ENCODE measurements at places on chromosomes 11 and 22.

- DNase-seq = no peak
These were observed 20.0 kb downstream of the DTX4 start for GRCh38 chr11:59191890-59192289.

- DNase-seq = no peak
These were observed 26.1 kb downstream of the PTPRJ start for GRCh38 chr11:48006301-48006992.

GRCh38 chr11:60857378-60858232, 1.9 kb upstream of the PTGDR2 start:
- no peak for DNase-seq

DNA sequence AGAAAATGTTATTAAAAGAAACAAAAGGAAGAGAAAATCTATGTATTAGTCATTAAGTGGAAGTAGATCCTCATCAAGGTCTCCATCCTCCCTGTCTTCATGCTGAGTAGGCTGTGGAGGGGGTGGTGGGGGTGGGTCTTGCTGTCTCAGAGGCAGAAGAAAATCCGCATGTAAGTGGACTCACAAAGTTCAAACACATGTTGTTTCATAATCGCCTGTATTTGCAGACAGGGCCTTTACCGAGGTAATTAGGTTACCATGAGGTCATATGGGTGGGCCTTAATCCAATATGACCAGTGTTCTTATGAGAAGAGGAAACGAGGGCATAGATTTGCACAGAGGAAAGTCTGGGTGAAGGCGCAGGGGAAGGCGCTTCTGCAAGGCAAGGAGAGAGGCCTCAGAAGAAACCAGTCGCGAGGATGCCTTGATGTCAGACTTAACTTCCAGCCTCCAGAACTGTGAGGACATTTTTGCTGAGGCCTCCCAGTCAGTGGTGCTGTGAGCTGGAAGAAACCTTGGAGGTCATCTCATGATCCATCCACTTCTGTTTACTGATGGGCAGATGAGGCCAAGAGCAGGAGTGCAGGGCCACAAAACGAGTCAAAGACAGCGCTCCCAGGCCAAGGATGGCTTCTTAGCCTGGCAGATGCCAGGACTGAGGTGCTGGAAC, 49.3 kb upstream of the THY1 start:
- no peak for DNase-seq

DNA sequence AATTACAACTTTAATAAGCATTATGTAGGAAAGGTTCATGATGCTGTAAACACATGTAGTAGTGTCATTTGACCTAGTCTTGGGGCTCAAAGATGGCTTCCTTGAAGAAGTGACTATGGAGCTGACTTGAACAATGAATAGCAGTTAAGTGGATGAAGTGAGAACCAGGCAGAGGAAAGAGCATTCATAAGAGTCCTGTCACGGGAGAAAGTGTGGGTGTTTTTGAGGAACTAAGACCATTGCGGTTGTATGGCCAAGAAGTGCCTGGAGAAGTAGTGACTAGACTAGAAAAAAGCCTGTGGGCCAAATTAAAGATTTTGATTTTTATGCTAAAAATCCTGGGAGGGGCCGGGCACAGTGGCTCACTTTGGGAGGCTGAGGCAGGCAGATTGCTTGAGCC, 7.2 kb upstream of the IL18BP start:
- DNase-seq = no peak

GRCh38 chr22:47144076-47144765, 381.8 kb downstream of the TBC1D22A start:
- DNase-seq = no peak

GRCh38 chr11:36164506-36165250, 124.5 kb downstream of the COMMD9 start:
- DNase-seq = no peak

GRCh38 chr11:73656985-73657384, 10.6 kb downstream of the PLEKHB1 start:
- DNase-seq = no peak

DNA sequence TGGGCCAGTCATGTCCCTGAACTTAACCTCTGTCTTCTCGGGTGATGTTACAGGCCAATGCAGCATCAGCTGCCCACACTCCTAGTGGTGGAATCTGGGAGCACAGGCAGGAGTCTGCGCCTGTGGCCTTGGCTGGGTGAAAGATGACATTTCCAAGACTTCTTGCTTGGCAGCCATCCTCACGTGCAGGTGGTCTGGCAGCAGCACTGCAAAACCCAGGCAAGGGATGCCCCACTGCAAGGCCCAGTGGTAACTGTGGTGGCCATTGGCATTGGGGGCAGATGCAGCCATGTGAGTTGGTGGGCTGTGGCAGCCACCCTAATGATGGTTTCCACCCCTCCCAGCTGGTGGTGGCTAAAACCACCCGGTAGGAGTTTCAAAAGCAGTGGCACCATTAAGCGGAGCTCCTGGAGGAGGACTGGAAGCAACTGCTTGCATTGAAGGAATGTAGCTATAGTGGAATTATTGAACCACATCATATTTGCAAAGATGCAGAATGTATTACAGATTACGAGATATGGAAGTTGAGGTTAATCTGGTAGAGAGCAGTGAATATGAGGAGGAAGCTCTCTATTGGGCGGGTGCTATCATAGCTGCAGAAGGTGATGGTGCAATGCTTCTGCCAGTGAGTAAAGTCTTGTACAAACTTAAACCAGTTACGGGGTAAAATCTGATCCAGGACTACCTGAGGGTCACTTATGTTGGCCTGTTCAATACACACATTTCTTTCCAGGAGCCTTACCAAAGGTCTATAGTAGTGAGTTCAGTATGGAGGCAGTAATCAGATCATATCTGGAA, 120.7 kb upstream of the TOP3B start:
- DNase-seq = no peak

DNA sequence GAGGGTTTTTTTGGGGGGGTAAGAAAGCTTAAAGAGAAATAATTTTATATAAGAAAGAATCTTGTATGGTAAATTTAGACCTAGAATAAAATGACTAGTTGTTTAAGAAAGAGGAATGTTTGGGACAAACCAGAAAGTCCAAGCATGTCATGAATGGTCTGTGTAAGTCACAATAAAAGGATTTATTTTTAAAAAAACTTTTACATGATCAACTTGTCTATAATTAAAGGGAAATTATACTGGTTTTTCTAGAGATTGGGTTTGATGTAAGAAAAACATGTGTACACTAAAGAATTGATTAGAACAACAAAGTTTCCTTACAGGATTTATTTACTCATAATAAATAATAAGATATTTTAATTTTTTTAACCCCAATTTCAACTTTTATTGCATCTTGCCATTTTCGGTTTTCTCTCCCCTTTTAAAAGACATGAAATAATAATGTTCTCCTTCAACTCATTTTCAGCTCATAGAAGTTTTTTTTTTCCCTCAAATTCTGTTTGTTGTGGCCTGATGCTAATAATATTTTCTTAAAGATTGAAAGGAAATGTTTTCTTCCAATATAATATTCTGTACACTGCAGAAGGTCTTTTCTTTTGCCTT, 35.4 kb upstream of the INCENP start:
- no peak for DNase-seq

- no peak for DNase-seq
These were observed 11.4 kb downstream of the PAX6 start for GRCh38 chr11:31799435-31800397.

DNA sequence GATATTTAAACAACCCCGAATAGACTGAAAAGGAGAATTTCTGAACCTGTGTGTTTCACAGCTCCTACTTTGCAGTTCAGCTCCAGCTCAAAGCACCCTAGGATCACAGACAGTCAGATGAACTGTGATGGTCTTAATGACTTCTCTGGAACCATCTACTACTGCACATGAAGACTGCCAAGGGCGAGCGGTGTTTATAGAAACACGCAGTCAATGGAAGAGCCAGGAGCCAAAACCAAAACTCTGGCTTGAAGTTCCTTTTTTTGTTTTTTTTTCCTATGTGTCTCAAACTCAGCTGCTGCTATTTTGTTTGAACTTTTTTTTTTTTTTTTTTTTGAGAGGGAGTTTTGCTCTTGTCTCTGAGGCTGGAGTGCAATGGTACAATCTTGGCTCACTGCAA, 382.6 kb upstream of the SYN3 start:
- no peak for DNase-seq

DNA sequence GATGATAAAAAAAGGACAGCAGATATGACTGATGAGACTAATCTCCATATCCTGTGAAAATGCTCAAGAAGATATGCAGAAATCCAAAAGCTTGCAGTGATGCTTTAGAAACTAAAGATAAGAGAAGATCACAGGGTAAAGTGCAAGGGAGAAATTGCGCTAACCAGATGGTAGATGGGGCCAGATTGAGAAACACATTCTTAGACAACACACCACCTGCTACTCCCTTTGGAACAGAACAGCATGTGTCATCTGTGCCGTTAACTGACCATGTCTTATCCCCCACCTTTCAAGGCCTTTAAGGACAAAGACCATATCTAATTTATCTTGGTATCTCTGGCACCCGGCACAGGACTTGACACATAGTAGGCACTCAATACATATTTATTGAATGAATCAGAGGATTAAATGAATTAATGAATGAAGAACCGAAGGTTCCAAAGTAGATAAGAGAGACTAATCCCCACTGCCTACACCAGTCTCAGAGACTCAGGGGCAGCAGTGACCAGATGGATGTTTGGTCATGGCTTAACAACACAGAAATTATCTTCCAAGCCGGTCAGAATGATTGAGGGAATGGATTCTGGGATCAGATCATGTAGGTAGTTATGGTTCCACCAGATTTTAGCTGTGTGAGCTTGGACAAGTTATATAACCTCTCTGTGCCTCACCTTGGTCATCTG, 12.3 kb upstream of the P2RY2 start:
- no peak for DNase-seq

DNA sequence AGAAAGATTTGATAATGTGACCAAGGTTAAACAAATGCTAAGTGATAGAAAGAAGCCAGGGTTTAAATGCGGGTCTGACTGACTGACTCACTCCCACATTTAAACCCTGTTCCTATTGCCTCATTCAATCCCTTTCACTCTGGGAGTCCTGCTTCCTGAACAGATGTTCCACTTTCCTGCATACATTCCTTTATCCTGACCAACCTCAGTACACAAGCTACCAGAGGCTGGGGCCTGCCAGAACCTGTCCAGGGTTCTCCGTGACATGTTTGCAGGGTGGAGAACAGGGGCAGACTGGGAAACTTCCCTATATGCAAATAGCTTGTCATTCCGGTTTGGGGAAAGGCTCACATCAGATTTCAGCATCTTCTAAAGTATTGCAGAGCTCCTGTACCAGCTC, 3.0 kb upstream of the ANKK1 start:
- DNase-seq = peak; percentile 44

DNA sequence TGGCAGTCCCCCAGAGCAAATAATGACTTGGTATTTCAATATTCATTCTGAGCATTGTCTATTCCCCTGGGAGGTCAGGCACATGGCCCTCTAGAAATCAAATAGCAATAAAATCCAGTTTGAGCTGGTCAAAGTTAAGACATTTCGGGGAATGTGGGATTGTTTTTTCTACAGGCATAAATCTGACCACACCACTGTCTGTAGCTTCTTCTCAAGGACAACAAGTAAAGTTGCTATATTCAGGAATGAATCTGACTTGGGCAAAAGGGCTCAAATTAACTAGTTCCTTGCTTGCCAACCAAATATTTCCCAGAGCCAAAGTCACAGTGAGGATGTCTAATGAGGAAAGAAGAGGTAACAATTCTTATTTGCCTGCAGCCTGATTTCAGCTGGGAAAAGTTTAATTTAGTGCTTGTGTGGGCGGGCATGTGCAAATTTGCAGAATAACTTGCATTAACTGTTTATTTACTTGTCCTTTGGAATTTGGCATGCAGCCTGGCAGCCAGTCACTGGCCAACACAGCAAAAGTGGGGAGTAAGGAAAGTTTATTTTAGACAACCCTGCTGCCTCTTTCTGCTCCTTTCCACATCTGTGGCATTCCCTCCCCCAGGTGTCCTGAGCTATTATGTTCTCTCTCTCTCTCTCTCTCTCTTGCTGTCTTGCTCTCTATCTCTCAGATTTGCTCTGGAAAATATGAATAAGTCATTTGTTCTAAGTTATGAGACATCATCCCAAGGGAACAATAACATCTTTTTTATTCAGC, 51.2 kb upstream of the ARHGAP20 start:
- peak; percentile 35 for DNase-seq

DNA sequence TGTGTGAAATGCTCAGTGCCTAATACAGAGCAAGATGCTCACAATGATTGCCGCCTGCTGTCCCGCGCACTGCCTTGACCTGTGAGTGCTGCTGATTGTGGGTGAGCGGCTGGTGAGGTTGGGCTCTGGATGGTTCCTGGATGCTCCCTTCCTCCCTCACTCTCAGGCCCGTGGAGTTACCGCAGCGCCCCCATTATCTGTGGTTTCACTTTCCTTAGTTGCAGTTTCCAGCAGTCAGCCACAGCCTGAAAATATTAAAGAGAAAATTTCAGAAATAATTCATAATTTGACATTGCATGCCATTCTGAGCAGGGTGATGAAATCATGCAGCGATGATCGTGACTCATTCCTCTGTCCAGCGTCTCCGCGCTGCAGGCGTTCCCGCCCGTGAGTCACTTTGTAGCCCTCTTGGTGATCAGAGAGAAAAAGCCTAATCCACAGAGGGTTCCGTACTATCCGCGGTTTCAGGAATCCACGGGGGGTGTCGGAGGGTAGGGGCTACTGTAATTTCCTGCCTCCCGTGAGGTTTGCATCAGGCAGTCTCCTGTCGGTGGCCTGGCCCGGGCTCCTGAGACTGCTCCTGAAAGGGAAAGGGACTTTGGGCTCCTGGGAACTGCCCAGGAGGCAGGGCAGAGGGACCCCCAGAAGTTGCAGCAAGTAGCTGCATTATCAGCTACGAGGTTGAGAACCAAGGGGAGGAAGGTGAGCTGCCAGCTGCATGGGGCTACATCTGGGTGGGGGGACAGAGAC, 10.6 kb downstream of the RPL3 start:
- DNase-seq = peak; percentile 85

DNA sequence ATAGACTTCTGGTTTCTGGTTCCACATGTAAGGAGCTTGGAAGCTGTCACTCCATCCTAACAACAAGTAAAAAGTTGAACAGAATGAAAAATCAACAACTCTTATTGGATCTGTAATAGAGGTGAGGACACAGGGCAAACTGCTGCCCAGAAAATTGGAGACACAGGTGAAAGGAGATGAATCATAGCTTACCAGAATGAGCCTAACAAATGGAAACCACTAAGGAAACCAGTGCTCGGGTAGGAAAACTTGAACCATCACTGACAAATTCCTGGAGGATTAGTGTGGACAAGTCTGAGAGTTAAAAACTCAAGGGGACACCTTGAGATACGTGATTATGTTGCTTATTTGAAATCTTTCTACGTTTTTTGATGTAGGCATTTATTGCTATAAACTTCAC, 52.1 kb downstream of the GDPD4 start:
- no peak for DNase-seq
